ENCODE measurements at places on chromosomes 7 and 10.

DNA sequence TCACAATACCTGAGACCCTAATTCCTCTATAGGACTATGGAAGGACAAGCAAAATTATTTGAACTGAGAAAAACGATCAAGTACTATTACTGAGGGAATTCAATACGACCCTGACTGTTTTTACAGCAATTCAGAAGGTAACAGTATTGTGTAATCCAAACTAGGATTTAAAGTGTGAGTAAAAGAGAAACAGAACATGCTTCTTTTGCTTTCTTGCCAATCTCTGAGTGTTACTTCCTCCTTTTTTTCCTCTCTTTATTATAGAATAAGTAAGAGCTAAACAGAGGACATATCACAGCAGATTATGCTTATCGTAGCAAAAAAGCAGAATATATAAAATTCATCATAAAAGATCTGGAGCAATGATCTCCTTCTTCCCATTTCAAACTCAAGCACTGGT, 292.1 kb downstream of the THSD7A start:
- DNase-seq: no peak

DNA sequence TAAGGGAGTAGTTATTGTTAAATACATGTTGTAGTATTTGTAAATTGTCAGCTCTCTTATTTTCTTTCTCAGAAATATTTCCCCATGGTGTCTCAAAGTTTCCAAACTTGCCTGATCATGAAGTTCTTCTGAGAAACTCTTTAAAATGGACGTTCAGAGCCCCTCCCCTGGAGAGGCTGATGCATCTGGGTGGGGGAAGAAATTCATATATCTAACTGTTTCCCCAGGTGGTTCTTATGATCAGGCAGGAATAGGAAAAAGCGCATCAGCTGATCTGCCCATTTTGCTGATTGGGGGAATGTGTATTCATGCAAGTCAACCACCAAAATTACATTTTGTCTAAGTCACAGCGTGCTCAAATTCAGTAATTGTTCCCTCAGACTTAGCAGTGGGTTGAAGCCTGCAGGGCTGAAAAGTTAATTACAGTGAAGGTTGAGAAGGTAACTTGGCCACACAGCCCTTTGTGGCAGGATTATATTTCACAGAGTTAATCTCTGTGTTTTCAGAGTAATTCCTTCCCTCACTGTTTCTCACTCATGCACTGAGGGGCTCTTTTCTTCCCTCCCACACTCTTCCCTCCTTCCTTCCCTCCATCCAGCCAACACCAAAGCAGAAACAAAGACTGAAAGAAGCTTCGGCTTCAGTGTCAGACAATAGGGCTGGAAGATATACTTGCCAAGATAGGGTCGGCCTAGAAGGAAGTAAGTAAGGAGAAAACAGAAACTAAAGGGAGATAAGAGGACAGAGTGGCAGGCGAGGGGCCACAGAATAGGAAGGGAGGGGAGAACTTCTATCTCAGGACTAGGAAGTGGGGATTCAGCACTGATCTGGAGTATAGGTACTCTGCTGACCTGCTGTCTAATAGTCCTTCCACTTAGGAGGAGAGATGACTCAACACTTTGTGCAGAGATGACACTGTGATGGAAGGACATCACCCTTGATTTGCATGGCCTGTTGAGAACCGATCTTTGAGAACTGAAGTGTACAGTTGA, 50.5 kb upstream of the STARD3NL start:
- no peak for DNase-seq

GRCh38 chr10:52571018-52571417, 201.6 kb downstream of the MBL2 start:
- no peak for DNase-seq

DNA sequence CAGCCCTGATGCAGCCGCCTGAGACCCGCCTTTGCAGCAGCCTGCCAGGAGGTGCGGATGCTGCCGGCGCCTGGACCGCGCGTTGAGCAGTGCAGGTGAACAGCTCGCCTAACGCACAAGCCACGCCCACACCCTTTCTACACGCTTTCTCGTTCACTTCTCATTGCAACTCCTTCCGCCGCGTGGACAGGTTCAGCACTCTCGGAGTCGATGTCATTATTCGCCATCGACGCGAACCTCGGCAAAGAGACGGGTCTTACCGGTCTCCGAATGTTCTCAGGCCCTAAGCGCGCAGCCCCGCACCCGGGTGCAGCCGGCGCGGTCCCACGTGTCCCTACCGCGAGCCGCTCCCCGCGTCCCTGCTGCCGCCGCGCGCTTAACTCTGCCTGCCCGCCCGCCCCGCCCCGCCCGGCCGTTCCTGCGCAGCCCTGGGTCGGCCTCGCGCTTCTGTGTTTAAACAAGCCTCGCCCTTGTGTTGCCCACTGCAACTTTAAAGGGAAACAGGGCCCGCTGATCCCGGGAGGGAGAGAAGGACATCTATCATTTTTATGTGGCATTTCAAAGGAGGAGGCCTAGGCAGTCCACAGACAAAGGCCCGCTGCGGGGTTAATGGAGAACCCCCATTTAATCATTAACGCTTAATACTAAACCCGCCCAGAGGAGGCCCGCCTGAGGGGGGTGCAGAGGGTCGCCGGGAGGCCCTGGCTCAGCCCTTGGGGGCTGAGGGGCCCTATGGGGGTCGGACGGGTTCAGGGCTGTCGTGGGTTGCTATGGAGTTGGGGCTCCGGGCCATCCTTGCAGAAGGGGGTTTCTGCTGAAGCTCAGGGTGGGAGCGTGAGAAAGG, 128.5 kb downstream of the WDR11 start:
- no peak for DNase-seq
